ENCODE measurements at places on chromosomes 6 and 20.

DNA sequence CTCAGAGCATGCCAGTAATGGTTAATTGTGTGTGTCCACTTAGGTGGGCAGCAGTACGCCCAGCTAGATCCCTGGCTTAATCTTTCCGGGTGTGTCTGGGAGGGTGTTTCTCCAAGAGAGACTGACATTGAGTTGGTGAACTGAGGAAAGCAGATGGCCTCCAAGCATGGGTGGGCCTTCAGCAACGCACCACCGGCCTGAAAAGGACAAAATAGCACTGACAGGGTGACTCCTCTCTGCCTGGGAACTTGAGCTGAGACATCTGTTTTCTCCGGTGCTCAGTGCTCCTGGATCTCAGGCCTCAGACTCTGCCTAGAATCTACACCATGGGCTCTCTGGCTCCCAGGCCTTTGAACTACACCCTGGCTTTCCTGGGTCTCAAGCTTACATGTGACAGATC is 43.2 kb downstream of the C6orf118 start:
- no peak for DNase-seq

DNA sequence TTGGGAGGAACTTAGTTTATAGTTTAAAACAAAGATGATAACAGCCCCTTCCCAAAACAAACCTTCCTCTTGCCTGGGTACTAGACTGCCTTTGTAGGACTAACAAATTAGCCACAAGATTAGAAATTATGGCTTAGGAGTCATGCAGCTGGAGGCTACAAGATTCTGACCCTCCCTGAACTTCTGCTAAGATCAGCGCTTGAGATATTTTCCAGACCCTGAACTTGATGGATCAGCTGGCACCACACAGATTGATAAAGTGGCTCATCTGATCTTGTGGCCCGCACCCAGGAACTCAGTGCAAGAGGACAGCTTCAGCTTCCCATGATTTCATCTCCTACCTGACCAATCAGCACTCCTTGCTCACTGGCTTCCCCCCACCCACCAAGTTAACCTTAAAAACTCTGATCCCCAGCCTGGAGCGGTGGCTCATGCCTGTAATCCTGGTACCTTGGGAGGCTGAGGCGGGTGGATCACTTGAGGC is 5.9 kb upstream of the SERINC3 start:
- no peak for DNase-seq

DNA sequence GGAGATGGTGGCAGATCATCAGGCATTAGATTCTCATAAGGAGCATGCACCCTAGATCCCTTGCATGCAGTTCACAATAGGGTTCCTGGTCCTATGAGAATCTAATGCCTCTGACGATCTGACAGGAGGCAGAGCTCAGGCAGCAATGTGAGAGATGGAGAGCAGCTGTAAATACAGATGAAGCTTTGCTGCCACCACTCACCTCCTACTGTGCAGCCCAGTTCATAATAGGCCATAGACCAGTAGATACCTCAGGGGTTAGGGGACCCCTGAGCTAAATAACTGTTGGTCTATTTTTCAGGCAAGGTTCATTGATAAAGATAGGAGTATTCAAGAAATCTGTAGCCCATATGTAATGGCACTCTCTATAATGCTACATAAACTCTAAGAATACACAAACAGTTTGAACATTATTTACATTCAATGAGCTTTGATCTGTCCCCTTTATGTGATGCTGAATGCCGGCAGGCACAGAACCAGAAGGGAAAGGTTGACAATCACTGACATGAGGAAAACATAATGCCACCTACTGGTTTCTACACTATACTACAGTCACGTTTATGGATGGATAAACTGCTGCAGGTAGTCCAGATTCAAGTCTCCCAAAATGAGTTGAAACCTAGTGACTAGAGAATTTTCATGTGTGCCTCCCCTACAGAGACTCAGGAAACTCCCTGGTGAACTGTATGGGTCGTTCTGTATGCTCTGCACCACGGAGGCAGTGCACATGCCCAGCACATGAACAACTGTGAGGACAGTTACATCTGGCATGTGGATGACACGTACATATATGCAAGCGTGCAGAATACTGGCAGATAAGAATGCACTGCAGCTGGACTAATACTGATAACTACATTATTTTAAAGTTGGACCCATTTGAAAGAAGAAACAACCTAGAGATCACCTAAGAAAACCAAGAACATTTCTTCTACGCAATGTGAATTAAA is 72.0 kb downstream of the DST start:
- DNase-seq, result peak; percentile 28

GRCh38 chr6:166474721-166475565 is 92.2 kb upstream of the MPC1 start:
- DNase-seq, result no peak

DNA sequence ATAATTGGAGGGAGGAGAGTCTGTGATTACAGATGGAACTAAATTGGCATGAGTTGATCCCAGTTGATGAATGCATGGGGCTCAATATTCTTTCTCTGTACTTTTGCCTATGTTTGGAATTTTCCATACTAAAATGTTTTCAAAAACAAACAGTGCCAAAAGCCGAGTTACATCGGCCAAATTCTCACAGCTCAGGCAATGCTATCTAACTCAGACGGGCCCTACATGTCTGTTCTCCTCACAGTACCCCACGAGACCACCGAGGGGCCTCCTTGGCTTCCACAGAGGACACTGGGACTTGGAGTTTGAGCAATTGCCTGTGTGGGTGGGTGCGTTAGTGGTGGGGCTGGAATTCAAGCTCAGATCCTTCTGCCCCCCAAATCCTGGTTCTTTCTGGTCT is 413.2 kb downstream of the CDH26 start:
- no peak for DNase-seq

GRCh38 chr6:158916617-158917016 is 83.4 kb downstream of the RSPH3 start:
- no peak for DNase-seq

DNA sequence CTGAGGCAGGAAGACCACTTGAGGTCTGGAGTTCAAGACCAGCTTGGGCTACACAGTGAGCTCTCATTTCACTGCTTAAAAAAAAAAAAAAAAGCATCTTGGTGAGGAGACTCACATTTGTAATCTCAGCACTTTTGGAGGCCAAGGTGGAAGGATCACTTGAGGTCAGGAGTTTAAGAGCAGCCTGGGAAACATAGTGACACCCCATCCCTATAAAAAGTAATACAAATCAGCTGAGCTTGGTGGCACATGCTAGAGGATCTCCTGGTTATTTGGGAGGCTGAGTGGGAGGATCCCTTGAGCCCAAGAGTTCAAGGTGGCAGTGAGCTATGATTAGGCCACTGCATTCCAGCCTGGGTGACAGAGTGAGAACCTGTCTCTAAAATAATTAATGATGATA is 29.4 kb upstream of the SYNCRIP start:
- DNase-seq, result no peak

DNA sequence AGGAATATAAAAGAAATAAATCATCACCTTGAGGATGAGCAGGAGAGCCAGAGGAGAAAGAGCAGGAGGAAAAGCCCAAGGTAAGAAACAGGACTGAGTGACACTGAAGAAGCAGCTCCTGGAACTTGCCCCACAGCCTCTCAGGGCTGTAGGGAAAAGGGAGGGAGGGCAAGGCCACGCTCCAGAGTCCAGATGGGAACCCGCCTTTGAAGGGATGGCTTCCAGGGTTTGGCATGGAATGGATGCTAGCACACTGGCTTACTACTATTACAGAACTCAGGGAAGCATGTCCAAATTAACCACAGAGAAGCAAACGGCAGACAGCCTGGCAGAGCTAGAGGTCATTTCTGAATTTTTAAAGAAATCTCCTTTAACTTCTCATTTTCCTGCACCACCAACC is 26.8 kb downstream of the RALGAPA2 start:
- no peak for DNase-seq

- DNase-seq, result no peak
Measured at GRCh38 chr6:40545954-40546353, 41.2 kb downstream of the LRFN2 start.

- no peak for DNase-seq
Measured at GRCh38 chr20:2038161-2038560, 44.3 kb upstream of the PDYN start.

DNA sequence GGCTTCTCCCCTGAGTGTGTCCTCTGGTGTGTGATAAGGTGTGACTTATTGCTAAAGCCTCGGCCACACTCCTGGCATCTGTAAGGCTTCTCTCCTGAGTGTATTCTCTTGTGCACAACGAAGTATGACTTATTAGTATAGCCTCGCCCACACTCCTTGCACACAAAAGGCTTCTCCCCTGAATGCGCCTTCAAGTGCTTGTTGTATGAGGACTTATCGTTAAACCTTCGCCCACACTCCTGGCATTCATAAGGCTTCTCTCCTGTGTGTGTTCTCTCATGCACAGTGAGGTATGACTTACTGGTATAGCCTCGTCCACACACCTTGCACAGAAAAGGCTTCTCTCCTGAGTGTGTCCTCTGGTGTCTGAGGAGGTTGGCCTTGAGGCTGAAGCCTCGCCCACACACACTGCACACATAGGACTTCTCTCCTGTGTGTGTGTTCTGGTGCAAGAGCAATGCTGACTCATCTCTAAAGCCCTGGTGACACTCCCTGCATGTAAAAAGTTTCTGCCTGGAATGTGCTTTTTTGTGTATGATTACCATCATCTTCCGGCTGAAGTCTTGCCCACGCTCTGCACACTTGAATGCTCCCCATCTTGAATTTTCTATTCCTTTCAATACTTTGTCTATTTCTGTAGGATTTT is 20.4 kb downstream of the ZNF337 start:
- peak; percentile 77 for DNase-seq

DNA sequence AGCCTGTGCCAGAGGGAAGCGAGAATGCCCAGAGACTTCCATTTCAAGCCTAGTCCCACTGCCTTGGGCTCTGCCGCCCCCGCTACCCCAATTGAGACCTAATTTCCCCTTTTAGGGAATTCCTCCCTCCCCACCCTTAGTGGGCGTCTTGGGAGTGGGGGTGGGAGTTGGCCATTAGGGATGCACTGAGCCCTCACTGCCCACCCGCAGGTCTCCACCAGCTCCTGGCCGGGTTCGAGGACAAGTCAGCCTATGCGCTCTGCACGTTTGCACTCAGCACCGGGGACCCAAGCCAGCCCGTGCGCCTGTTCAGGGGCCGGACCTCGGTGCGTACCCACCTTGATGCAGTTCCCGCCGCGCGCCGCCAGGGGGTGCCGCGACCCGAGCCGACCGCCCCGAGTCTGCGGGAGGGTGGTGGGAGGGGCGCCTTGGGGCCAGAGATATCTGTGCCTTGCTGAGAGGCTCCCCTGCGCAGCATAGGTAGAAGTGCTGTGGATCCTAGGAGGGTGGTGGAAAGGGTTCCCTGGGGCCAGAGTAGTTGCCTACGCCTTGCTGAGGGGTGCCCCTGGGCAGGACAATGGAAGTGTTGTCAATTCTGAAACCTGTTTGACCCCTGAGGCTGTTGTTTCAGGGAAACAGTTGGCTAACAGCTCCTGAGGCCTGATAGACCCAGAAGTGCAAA is 9.2 kb downstream of the ITPA start:
- DNase-seq, result no peak

- no peak for DNase-seq
Measured at GRCh38 chr6:66238851-66239250, 531.8 kb upstream of the EYS start.

GRCh38 chr6:37520926-37521325 is 21.2 kb upstream of the CCDC167 start:
- no peak for DNase-seq

DNA sequence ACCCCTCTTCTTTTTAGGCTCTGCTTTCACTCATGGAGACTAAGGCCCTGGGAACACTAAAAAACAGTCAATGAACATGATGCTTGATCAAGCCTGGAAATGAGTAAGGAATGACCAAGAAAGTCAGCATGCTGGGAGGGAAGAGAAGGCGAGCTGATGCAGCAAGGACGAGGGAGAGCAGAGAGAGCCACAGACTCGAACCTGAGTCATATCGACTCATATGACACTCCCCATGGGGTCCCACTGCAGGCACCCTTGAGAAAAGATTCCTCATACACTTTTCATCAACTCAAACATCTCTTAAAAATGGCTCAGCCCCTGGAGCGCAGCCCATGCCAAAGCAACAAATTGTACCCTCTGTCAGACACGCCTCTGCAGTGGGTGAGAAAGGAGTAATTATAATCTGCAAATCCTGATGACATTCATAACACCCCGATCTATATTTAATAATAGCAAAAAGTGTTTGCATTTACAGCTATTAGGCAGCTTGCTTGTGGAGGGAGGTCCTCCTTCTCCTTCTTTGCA is 127.2 kb downstream of the F13A1 start:
- DNase-seq, result no peak

GRCh38 chr6:151440930-151441329 is 11.0 kb downstream of the RMND1 start:
- peak; percentile 3 for DNase-seq

DNA sequence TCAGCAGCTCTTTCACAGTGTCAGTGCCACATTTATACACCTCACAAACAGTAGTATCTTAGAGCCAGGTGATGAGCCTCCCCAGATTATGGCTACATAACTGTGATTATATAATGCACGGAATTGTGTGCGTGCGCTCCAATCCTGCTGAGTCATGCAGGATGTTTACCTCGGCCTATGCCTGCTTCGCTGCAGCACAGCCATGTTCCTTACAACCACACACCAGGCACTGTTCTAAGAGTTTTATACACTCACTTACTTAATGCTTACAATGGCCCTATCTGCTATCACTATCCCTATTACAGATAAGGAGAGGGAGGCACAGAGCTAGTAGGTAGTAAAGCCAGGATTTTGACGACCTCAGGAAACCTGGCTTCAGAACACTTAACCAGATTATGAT is 7.3 kb downstream of the ZKSCAN3 start:
- DNase-seq, result peak; percentile 40

DNA sequence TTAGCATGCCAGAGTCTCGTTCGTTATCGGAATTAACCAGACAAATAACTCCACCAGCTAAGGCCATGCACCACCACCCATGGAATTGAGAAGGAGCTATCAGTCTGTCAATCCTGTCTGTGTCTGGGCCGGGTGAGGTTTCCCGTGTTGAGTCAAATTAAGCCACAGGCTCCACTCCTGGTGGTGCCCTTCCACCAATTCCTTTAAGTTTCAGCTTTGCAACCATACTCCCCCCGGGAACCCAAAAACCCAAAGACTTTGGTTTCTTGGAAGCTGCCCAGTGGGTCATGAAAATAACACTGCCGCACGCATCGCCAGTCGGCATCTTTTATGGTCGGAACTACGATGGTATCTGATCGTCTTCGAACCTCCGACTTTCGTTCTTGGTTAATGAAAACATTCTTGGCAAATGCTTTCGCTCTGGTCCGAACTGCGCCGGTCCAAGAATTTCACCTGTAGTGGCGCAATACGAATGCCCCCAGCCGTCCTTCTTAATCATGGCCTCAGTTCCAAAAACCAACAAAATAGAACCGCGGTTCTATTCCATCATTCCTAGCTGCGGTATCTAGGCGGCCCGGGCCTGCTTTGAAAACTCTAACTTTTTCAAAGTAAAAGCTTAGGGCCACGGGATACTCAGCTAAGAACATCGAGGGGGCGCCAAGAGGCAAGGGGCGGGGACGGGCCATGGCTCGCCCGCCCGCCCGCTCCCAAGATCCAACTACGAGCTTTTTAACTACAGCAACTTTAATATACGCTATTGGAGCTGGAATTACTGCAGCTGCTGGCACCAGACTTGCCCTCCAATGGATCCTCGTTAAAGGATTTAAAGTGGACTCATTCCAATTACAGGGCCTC is 1958.5 kb upstream of the DEFB115 start:
- no peak for DNase-seq
